ENCODE measurements at places on chromosomes 1 and 21.

- peak; percentile 76 for DNase-seq
Observed at GRCh38 chr1:161982507-161982895, 41.2 kb downstream of the OLFML2B start.

DNA sequence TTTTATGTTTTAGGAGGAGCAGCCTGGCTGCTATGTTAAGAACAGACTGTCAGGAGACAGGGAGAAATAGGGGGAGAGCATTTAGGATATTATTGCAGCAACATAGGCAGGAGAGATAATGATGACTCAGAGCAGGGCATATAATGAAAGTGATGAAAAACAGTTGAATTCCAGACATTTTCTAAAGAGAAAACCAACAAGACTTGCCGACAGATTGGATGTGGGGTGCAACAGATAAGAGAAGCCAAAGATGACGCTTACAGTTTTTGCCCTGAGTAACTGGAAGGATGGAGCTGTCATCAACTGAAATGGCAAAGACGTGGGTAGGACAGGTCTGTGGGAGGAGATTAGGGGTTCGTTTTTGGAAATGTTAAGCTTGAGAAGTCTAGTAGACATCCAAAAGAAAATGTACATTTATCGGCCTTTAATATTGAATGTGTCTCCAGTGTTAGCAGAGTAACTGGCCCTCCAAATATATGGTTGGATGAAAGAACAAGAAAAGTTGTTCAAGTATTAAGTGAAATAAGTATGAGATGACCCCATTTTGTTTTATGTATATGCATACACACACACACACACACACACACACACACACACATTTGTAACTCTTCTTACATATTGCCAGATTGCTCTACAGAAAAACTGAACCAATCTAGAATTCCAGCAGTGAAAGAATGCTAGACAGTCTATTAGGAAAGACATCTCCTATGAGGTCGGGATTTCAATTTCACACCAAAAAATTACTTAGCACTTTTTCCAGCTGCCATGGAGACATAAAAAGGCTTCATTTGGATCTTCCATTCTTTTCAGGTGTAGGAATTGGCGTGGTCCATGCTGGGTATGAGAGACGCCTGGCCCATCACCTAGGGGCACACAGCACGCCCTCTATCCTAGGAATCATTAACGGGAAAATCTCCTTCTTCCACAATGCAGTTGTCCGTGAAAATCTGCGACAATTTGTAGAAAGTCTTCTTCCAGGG lies 17.2 kb downstream of the DNAJC16 start:
- no peak for DNase-seq

- DNase-seq: no peak
Observed at GRCh38 chr1:159532922-159533321, 2.9 kb downstream of the OR10J5 start.

GRCh38 chr1:173383351-173383750 lies 93.8 kb upstream of the PRDX6 start:
- DNase-seq: no peak

- no peak for DNase-seq
Observed at GRCh38 chr1:202659541-202659940, 50.7 kb downstream of the SYT2 start.

DNA sequence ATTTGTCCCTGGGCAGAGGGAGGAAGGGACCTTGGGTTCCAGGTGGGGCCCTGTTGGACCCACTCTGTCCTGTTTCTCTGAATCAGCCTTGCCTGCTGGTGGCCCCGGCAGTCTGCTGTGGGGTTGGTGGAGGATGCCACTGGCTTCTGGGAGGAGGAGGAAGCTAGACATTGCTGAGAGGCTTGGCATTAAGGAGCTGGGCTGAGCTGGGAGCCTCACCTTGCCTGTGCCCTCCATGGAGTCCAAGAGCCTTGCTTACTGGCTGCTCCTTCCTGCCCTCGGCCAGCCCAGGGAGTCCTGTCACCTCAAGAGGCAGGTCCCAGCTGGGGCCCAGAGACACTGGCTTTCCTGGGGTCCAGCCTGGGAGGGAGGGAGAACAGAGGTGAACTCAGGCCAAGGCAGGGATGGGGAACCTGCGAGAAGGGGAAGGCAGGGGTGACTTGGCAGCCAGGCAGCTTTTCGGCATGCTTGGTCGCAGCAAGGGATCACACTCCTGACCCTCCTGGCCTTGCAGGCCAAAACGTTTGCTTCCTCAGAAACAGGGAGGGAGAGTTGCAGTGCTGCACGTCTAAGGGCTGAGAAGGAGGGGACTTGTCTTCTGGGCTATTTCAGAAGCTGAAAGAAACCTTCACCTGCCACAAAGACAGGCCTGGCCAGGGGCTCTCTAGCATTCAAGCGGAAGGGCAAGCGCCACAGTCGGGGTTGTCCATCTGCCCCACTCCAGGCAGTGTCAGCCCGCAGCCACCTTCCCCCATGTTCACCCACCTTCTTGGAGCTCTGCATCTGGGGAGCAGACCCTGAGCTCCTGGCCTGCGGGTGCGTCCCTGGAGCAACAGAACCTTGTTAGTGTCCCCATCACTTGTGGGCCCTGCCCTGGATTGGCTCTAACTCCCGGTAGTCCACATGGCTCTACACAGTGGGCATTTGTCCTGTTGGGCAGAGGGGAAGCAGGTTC lies 8.9 kb downstream of the TMEM201 start:
- no peak for DNase-seq

DNA sequence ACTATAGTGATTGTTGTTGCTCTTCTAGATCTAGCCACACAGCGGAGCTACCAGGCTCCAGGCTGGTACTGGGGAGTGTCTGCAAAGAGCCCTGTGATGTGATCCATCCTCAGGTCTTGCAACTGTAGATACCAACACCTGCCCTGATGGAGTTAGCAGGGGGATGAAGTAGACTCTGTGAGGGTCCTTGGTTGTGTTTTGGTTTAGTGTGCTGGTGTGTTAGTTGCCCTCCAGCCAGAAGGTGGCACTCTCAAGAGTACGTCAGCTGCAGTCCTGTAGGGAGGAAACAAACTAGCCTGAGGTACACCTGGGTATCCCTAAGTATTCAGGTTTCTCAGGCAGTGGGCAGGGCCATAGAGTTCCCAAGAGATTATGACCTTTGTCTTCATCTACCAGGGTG lies 81.2 kb upstream of the TMPRSS2 start:
- no peak for DNase-seq

GRCh38 chr1:111141245-111142220 lies 1.5 kb downstream of the CEPT1 start:
- DNase-seq: no peak

- peak; percentile 12 for DNase-seq
Observed at GRCh38 chr1:185441605-185442004, 124.6 kb upstream of the IVNS1ABP start.

- DNase-seq: no peak
Observed at GRCh38 chr1:87147851-87148250, 180.8 kb upstream of the LMO4 start.

DNA sequence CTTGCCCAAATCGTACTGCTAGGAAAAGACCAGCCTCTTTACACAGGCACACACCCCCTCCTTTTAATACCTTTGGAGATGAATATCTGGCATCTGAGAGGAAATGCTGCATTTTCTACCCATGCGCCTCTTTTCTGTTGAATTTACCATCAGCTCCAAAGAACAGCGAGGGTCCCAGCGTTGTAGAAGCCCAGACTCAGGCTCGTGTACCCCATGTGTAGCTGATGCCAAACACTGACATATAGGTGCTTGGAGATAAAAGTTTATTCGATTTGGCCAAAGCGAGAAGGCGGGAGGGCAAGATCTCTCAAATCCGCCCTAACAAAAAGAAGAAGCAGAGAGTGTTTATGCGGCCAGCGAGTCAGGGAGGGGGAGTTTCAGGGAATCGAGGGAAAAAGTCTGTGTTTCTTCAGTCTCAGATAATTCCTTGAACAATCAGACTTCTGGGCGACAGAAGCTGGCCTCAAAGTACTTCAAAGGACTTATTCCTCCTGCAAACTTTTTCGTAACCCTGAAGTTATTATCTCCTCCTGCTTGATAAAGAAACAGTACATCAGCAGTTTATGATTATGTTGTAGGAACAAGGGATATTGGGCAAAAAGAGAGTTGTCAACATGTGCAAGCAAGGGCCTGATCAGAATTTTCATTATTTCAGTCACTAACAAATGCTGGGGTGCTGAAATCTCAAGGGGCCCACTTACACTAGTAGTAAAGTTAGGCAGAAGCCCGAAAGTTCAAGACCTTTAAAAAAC lies 642 bp upstream of the CREG1 start:
- no peak for DNase-seq

DNA sequence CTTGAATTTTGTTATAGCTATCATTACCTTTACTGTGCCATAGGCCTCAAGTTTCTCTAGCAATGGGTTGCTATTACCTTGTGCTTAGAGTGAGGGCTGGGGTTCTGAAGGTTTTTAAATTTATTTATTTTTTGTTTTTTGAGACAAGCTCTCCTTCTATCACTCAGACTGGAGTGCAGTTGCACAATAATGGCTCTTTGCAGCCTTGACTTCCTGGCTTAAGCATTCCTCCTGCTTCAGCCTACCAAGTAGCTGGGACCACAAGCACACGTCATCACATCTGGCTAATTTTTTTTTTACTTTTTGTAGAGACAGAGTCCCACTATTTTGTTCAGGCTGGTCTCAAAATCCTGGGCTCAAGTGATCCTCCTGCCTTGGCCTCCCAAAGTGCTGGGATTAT lies 41.5 kb downstream of the SNX27 start:
- no peak for DNase-seq

GRCh38 chr1:153535242-153536011 lies at the start of gene S100A6:
TSS of gene S100A6 (minus strand) at chr1:153535991. CDS start at chr1:153535339, 652 bp downstream.
- DNase-seq: peak; percentile 56

GRCh38 chr1:39328095-39328494 lies 123.6 kb downstream of the MACF1 start:
- DNase-seq: no peak

GRCh38 chr1:221998186-221998612 lies 256.3 kb upstream of the DUSP10 start:
- DNase-seq: no peak

GRCh38 chr1:224199679-224200078 lies 16.6 kb downstream of the DEGS1 start:
- DNase-seq: no peak

- DNase-seq: no peak
Observed at GRCh38 chr21:15301736-15302135, 236.9 kb upstream of the NRIP1 start.

DNA sequence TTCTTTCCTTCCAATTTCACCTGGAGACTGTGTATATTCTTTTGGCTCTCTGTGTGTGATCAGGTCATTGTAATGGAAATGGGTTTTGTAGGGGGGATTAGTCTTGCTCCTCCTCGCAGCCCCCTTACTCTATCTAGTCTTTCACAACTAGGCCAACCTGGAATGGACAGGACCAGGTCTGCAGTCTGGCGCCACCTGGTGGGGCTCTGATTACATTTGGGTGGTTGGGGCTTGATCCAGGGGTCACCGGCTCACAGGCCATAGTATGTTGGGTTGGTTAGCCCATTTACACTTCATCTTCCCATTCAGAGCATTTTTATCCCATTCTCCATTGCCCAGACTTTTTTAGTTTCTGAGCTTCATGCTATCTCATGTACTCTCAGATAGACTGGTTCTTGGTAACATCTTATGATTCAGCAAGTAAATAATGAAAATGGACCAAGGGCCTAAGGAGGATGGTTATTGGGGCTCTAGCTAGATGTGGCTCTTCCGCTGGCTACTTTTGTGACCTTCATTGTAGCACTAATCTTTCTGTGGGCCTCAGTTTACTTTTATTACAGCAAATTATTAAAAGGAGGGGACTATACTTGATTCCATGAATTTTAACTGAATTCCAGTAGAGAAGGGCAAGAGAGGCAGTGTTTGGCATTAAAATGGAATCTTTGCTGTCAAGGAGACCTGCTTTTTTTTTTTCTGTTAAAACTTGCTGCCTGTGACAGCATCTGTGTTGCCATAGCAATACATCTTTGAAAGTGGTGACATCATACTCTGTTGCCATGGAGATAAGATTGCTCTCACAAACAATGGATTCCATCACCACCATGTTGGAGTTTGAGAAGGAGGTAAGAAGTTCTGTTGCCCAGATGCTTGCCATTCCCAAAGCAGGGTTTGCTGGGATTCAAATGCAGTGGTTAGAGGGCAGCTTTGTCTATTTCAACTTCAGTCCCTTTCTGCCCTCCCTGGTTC lies 150.1 kb downstream of the PLXNA2 start:
- peak; percentile 73 for DNase-seq

GRCh38 chr21:42233067-42233961 lies 14.4 kb downstream of the ABCG1 start:
- peak; percentile 77 for DNase-seq

DNA sequence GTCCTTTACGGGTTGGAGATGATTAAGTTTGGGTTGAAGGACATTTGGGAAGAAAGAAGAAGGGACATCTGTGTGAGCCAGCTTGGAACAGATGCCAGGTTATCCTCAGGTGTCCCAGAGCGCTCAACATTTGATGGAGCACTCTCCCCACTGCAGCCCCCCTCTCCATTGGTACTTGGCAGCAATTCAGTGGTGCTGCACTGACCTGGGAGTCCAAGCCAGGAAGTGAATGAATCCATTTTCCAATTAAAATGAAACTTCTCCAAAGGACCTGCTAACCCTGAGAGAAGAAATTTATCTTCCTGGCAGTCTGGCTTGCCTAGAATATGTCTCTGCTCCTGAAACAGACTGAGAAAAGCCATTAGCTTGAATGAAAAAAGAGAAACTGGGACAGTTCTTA lies 67.1 kb downstream of the FGGY start:
- no peak for DNase-seq

GRCh38 chr1:45793942-45794604 lies 9.3 kb upstream of the MAST2 start:
- DNase-seq: peak; percentile 45

GRCh38 chr1:54108156-54108555 lies 44.6 kb downstream of the CDCP2 start:
- DNase-seq: no peak

DNA sequence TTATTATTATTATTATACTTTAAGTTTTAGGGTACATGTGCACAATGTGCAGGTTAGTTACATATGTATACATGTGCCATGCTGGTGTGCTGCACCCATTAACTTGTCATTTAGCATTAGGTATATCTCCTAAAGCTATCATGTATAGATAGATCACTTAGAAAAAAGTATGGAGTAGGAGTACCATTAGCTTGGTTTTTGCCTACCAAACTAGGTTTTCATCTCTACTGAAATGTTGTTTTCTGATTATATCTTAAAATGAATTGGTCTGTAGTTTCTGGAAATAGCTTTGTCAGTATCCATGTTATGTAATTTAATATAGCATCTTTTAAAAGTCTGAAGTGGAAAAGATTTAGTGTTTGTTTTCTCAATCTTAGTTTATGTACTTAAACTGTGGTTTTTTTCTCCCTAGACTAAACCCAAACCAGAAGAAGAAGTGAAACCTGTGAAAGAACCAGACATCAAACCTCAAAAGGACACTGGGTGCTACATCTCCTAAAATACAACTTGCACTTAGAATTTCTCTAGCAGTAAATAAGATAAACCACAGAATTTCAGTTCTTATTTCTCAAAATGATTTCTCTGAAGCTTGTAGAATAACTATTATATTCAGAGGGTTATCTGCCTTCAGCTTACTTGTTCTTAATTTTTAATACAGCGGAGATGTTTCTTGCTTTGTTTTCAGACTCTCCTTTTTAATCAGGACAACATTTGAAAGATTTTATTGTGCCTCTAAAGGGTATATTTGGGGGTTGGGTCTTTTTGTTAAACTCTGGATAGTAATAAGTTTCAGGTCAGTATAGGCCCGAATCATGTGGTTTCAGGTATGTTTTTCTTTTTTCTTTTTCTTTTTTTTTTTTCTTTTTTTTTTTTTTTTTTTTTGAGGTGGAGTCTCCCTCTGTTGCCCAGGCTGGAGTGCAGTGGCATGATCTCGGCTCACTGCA lies 4.5 kb upstream of the FAM177B start:
- DNase-seq: no peak

GRCh38 chr1:209884665-209885117 lies 53.3 kb upstream of the SYT14 start:
- no peak for DNase-seq

- no peak for DNase-seq
Observed at GRCh38 chr1:58361134-58361533, 185.4 kb downstream of the OMA1 start.
